ENCODE measurements at places on chromosomes 7 and 10. TPM values are rescaled to one million over a fixed set of nuclear protein-coding genes. Genes with fewer than 3 reads are reported as not detected.

DNA sequence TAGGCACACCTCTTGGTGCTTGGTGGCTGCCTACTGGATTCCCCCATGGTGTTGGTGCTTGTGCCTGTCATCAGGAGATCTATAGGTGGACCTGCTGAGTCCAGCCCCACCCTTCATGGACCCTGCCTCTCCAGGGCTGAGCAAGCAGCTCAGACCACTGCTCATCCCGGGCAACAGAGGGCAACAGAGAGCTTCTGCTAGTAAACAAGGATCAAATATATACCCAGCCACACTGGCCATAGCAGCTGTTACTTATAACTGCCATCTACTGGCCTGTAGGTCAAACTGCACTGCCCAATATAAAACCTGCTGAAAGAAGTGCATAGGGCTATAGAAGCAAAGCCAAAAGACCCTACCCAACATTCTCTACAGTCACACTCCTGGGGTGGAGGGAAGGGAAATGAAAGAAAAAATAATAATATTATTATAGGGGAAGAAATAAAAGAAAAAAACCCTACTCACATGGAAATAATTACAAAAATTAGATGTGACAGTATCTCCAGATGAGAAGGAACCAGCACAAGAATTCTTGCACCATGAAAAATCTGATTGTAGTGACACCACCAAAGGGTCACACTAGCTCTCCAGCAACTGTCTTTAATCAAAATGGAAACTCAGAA is 54.9 kb upstream of the ZNF800 start:
- DNase-seq: no peak
- no peak overlapping the region for H3K27ac ChIP-seq
- no peaks in the 10 kb centered on the region for H3K27me3 ChIP-seq
- no peaks in the 10 kb centered on the region for H3K4me1 ChIP-seq

- H3K4me3 ChIP-seq: no peak overlapping the region
- no peaks in the 10 kb centered on the region for H3K27me3 ChIP-seq
- DNase-seq: no peak
- no peaks in the 10 kb centered on the region for H3K4me1 ChIP-seq
Measured at GRCh38 chr10:73398024-73398423, 15.8 kb downstream of the ANXA7 start.

GRCh38 chr7:4755045-4755444 is 20.4 kb upstream of the AP5Z1 start:
- H3K4me3 ChIP-seq: no peak overlapping the region
- H3K27ac ChIP-seq: no peak overlapping the region
- H3K27me3 ChIP-seq: no peaks in the 10 kb centered on the region
- no peaks in the 10 kb centered on the region for H3K4me1 ChIP-seq

DNA sequence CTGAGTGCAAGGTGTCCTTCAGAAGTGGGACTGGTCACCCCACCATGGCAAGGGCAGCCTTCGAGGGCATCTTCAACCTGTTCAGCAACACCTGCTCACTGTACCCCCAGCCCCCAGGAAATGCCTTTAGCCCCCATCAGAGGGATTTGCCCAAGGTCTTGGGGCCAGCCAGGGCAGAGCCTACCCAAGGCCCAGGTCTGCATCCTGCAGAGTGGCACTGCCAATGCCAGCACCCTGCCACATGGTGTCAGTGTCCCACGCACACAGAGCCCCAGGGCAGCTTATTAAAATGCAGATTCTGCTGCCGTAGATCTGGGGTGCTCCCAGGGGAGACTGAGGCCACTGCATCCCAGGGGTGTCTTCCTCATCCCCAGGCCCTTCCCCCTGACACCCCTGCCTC is 106.2 kb upstream of the KCTD7 start:
- no peak overlapping the region for H3K27ac ChIP-seq
- H3K27me3 ChIP-seq: no peaks in the 10 kb centered on the region
- DNase-seq: no peak
- H3K4me3 ChIP-seq: no peak overlapping the region
- H3K4me1 ChIP-seq: peaks cover 18% of the 10 kb centered on the region

GRCh38 chr7:3998060-3998459 is 684.0 kb upstream of the FOXK1 start:
- H3K4me1 ChIP-seq: no peaks in the 10 kb centered on the region
- H3K27ac ChIP-seq: no peak overlapping the region
- H3K27me3 ChIP-seq: no peaks in the 10 kb centered on the region
- DNase-seq: no peak

GRCh38 chr10:98361131-98362025 is 53.6 kb downstream of the PYROXD2 start:
- no peak overlapping the region for H3K27ac ChIP-seq
- DNase-seq: no peak
- H3K27me3 ChIP-seq: no peaks in the 10 kb centered on the region
- no peak overlapping the region for H3K4me3 ChIP-seq
- no peaks in the 10 kb centered on the region for H3K4me1 ChIP-seq

GRCh38 chr7:131194070-131194865 is 133.4 kb upstream of the MKLN1 start:
- no peaks in the 10 kb centered on the region for H3K36me3 ChIP-seq
- DNase-seq: no peak
- no peak overlapping the region for H3K4me3 ChIP-seq
- no peaks in the 10 kb centered on the region for H3K4me1 ChIP-seq
- no peaks in the 10 kb centered on the region for H3K27me3 ChIP-seq
- no peak overlapping the region for H3K27ac ChIP-seq

- H3K27me3 ChIP-seq: no peaks in the 10 kb centered on the region
- no peak for DNase-seq
- no peaks in the 10 kb centered on the region for H3K36me3 ChIP-seq
Measured at GRCh38 chr10:116043304-116043703, 229.7 kb downstream of the GFRA1 start.

DNA sequence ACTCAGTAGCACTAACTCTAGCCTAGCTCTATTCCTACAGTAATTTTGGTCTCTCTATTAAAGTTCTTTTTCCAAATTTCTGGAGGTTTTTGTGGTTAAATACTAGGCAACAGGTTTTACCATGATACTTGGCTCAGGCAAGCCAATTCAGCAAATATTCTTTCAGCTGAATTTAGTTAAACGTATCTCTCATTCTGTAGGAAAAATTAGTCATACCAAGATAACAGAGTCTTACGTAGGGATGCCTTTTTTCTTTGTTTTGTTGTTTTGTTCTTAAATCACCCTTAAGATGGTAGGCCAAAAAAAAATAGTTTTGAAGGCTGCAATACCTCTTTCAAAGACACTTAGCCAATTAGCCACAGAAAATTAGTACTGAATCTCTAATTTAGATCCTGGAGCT is 180.5 kb downstream of the MAGI2 start:
- H3K27me3 ChIP-seq: no peaks in the 10 kb centered on the region
- H3K4me3 ChIP-seq: no peak overlapping the region
- H3K36me3 ChIP-seq: no peaks in the 10 kb centered on the region
- no peaks in the 10 kb centered on the region for H3K4me1 ChIP-seq
- H3K27ac ChIP-seq: no peak overlapping the region

GRCh38 chr10:18860631-18861240 is 187.9 kb upstream of the MALRD1 start:
- no peaks in the 10 kb centered on the region for H3K4me1 ChIP-seq
- H3K4me3 ChIP-seq: no peak overlapping the region
- no peaks in the 10 kb centered on the region for H3K27me3 ChIP-seq
- H3K27ac ChIP-seq: no peak overlapping the region
- H3K36me3 ChIP-seq: no peaks in the 10 kb centered on the region
- no peak for DNase-seq

GRCh38 chr10:51369903-51370302 is 295.6 kb downstream of the PRKG1 start:
- no peaks in the 10 kb centered on the region for H3K27me3 ChIP-seq
- H3K4me3 ChIP-seq: no peak overlapping the region
- DNase-seq: no peak
- no peaks in the 10 kb centered on the region for H3K4me1 ChIP-seq
- no peak overlapping the region for H3K27ac ChIP-seq

GRCh38 chr7:156652886-156653568 is 12.5 kb downstream of the RNF32 start:
- no peaks in the 10 kb centered on the region for H3K36me3 ChIP-seq
- H3K27me3 ChIP-seq: no peaks in the 10 kb centered on the region
- no peak for DNase-seq
- no peak overlapping the region for H3K27ac ChIP-seq
- H3K4me3 ChIP-seq: no peak overlapping the region
- no peaks in the 10 kb centered on the region for H3K4me1 ChIP-seq

- H3K27ac ChIP-seq: no peak overlapping the region
- H3K27me3 ChIP-seq: no peaks in the 10 kb centered on the region
- DNase-seq: no peak
- H3K4me1 ChIP-seq: peaks cover 7% of the 10 kb centered on the region
Measured at GRCh38 chr7:128914566-128915151, 4.2 kb upstream of the KCP start.

DNA sequence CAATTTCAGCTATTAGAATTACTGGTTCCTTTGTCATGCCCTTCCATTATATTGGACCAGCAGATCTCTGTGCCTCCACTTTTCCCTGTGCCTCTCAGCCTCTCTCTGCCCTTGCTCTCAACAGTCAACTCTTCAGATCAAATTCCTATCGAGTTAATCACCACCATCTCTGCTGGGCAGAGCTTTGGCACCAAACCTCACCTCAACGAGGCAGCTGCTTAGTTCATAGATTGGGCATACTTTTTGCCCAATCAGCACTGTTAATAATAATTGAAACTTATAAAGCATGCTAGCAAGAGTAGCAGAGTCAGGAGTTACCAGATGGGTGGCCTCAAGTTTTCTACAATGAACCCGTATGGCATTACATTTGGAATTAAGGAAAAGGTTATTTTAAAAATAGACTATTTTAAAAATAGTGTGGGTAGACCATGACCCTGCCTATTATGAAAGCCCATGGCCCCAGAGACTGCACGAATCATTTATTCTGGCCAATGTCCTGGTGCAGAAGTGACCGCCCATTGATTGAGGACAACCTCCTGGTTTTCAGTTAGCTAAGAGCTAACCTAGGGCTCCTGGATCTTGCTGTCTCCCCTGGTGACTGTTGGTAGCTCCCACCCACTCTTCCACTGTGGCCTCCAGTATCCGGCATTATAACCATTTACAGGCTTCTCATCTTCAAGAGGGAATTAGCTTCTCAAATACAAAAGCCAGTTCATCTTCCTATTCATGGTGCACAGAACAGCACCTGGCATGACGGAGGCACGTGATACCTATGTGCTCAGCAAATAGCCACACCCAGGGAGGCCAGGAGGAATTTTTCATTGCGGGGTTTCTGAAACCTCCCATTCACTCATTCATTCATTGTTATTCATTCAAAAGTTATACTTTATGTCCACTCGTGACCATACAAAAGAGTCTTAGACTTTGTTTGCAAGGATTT is 265.4 kb downstream of the INHBA start:
- peak overlapping the region; percentile 89 for H3K27ac ChIP-seq
- no peaks in the 10 kb centered on the region for H3K27me3 ChIP-seq
- H3K4me1 ChIP-seq: peaks cover 2% of the 10 kb centered on the region
- no peak overlapping the region for H3K4me3 ChIP-seq
- no peak for DNase-seq

- no peaks in the 10 kb centered on the region for H3K27me3 ChIP-seq
- H3K27ac ChIP-seq: peak overlapping the region; percentile 50
- DNase-seq: no peak
- H3K4me1 ChIP-seq: peaks cover 39% of the 10 kb centered on the region
- H3K36me3 ChIP-seq: no peaks in the 10 kb centered on the region
- H3K4me3 ChIP-seq: no peak overlapping the region
Measured at GRCh38 chr7:90269163-90269562, 24.2 kb downstream of the CFAP69 start.

DNA sequence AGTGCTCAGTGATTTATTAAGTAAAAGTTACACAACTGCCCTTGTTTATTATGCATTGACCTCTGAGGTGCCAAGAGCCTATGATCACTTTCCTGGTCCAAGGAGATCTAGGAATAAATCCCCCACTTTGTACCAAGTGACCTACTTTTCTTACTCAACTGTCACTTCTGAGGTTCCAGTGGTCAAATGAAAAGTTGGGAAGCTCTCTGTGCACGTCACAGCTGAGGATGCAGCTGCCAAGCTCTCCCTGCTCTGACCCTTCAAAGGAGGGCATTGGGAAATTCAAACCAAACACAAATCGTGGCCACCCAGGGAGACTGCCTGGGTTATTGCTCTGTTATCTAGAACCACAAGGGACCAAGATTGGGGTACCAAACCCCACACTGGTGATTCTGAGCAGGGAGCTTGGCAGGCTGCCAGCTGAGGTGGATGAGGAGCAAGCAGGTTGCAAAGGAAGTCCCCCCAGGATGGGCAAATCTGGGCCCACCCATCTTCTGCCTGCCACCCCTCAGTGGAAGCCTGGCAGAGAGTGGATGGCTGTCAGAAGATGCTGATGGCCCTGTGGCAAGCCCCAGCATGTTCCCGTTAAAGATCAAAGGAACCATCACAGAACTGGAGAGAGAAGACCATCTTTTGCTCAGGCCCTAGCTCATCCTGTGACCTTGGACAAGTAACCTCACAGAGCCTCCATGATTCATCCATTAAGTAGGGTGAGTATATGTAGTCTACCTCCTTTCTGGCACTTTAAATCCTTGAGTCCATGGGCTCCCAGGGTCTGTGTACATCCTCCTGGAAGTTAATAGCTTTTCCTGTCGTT is 106.8 kb downstream of the PPP1R3C start:
- H3K27me3 ChIP-seq: no peaks in the 10 kb centered on the region
- no peak for DNase-seq
- peak overlapping the region; percentile 87 for H3K27ac ChIP-seq
- no peaks in the 10 kb centered on the region for H3K36me3 ChIP-seq

- no peak overlapping the region for H3K27ac ChIP-seq
- no peak for DNase-seq
- H3K4me1 ChIP-seq: no peaks in the 10 kb centered on the region
- H3K27me3 ChIP-seq: no peaks in the 10 kb centered on the region
- no peaks in the 10 kb centered on the region for H3K36me3 ChIP-seq
Measured at GRCh38 chr10:20492447-20492846, 404.7 kb downstream of the NEBL start.

GRCh38 chr7:144725070-144725469 is 110.8 kb downstream of the TPK1 start:
- no peak overlapping the region for H3K4me3 ChIP-seq
- H3K4me1 ChIP-seq: no peaks in the 10 kb centered on the region
- no peaks in the 10 kb centered on the region for H3K27me3 ChIP-seq
- no peak for DNase-seq
- H3K36me3 ChIP-seq: no peaks in the 10 kb centered on the region

GRCh38 chr7:31003721-31004120 is 40.0 kb downstream of the GHRHR start:
- no peak overlapping the region for H3K27ac ChIP-seq
- H3K4me1 ChIP-seq: no peaks in the 10 kb centered on the region
- H3K27me3 ChIP-seq: no peaks in the 10 kb centered on the region
- DNase-seq: no peak
- no peak overlapping the region for H3K4me3 ChIP-seq

GRCh38 chr10:118940386-118940785 is 89.1 kb upstream of the NANOS1 start:
- no peaks in the 10 kb centered on the region for H3K36me3 ChIP-seq
- H3K4me3 ChIP-seq: no peak overlapping the region
- H3K27me3 ChIP-seq: no peaks in the 10 kb centered on the region
- no peaks in the 10 kb centered on the region for H3K4me1 ChIP-seq
- DNase-seq: no peak
- H3K27ac ChIP-seq: no peak overlapping the region

Gene CRHR2
- not detected for polyA plus RNA-seq

Gene PYROXD2
- polyA plus RNA-seq: 4.3 TPM

Gene PSD
- polyA plus RNA-seq: 0.84 TPM

Gene CRYGN
- 0.02 TPM for polyA plus RNA-seq

Gene PDCD4
- 24.3 TPM for polyA plus RNA-seq
